Inflammatory macrophage treated with lipopolysaccharide for 1 hour (primary cell): ENCODE measurements at places on chromosomes 5 and 9.

- DNase-seq = no peak
These were observed 91.5 kb downstream of the ANKRD33B start for GRCh38 chr5:10655161-10655971.

DNA sequence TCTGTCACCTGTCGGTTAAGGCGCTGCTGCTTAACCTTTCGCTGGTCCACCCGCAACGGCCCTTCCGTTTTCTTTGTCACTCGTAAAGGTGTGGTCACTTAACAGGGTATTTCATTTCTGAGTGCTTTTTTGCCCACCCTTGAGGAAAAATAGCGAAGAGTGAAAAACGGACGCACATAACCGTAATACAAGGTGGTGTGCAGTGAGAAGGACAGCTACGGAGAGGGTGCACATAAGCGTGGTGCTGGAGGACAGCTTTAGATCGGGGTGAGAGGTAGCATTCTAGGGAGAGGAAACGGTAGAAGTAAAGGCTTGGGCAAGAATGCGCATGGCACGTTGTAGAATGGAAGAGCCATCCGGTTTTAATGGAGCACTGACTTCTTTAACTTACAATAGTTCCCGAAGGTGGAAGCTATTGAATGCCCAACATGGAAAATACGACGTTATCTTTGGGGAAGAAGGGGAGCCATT, 761 bp downstream of the CCT5 start:
- DNase-seq = no peak

- DNase-seq = no peak
These were observed 177.8 kb upstream of the STK32A start for GRCh38 chr5:147057051-147057450.

- no peak for DNase-seq
These were observed 80.9 kb downstream of the GADD45G start for GRCh38 chr9:89685698-89686097.

GRCh38 chr5:124736805-124737188, 9.6 kb downstream of the ZNF608 start:
- no peak for DNase-seq

- DNase-seq = no peak
These were observed 55.6 kb upstream of the EGFLAM start for GRCh38 chr5:38202741-38203140.

DNA sequence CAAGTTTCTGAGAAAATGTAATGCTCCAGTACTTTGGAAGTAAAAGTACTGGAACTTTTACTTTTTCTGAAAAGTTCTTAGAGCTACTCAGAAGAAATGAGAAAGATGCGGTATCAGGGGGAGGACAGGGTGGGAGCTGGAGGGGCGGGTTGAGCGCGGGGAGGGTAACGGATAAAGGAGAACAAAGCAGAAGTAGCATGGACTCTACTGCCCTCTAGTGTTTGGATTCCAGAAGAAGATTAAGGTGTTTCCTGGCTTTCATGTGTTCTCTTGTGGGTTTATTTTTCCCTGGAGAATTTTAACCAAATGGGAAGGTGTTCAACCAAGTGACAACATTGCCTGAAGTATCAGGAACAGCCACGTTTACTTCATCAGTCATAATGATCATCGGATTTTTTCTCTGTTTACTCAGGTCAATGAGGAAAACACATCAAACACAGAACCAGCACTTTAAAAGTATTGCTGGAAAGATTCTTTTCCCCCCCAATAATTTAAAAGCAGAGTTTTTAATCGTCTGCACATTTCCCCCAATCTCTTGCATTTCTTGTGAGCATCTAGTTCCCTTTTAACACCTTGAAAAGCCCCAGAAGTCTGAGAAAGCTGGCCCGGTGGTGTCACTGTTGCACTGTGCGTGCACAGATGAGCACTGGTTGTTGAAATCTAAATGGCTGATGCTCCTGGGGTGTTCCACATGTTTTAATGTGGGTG, 190.6 kb downstream of the MPDZ start:
- DNase-seq = peak; percentile 7

DNA sequence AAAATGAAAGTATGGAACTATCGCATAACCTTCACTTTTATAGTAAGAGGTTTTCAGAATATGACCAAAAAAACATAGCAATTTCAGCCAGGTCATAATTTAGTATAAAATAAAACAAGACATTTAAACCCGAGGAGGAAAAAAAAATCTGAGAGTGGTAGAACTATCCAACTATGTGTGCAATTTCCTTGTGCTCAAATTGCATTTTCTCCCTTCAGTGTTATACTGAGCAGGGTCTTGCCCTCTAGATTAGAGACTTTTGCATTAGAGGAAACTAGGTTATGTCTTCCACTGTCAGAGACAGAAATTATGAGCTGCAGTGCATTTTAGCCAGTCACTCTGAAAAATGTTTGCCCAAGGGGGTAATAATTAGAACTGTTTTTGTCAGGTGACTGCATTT, 330.6 kb downstream of the NR2F1-AS1 start:
- DNase-seq = no peak

GRCh38 chr9:37218800-37219425, 98.5 kb downstream of the ZCCHC7 start:
- DNase-seq = no peak

DNA sequence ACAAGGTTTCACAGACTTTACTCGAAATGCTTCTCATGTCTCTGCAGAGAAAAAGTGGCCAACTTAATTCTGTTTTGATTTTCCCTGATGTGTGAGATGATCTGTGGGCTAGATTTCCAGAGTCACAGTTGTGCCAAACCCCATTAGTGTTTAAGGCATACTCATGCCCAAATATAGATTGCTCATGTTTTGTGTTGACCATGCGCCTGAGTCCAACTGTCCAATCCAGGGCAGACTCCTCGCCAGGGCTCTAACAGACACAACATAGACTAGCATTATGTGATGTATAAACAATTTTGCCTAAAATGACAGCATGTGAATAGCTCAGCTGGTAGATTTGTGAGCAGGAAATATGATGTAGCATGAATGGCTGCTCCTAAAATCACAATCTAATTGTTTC, 128.1 kb downstream of the PRDM6 start:
- no peak for DNase-seq

- no peak for DNase-seq
These were observed 51.5 kb downstream of the C5orf15 start for GRCh38 chr5:133916914-133917313.

- DNase-seq = peak; percentile 1
These were observed 67.1 kb upstream of the CDK20 start for GRCh38 chr9:88041447-88041846.

DNA sequence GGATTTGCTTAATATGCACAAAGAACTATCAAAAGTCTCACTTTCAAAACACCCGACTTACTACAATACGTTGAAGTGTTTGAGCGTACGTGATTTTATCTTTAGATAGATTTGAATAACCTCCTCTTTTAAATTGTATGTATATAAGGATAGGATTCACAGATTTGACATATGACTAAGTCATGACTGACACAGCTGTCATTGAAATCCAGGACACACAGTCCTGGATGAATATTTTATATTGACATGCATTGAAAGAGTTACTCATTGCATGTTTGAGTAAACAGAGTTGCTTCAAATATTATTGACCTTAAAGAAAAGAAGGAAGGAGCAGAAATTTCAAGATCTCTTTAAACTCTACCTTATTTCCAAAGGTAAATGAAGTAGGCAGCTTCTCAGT, 3.3 kb downstream of the MUSK start:
- DNase-seq = no peak

DNA sequence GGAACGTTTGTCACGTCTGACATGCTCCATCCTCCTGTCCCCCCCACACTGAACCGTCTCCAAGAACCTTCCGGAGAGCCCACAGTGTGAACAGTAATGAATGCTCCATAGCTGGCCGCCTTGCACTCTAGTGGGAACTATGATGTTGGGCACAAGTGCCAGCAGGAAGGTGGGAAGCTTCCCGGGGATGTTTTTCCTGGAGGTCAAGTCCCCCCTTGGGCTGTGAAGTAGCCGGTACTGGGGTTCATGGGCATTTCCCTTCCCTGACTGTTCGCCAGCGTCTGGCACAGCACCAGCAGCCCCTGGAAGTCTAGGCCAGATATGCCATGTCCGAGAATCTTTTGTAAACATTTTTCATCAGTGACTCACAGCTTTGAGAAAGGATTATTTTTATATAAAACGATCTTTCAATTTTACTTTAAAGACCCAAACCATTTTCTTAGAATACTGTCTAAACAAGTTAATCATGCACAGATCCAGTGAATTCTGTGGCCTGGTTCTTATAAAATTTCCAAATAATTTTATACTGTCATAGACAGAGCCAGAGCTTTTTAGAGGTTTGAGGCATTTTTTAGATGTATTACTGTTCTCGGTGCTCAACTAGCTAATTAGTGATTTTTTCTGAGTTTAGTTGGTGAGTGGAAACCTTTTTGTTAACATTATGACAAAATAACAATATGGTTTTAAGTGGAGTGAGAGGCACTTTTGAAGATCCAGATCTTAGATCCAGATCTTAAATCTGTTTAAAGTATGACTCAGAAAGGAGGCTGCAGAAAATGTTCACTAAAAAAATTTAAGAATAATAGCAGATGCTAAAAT, 11.6 kb downstream of the ABL1 start:
- no peak for DNase-seq

GRCh38 chr9:34049630-34050384, 1.1 kb upstream of the UBAP2 start:
- no peak for DNase-seq

DNA sequence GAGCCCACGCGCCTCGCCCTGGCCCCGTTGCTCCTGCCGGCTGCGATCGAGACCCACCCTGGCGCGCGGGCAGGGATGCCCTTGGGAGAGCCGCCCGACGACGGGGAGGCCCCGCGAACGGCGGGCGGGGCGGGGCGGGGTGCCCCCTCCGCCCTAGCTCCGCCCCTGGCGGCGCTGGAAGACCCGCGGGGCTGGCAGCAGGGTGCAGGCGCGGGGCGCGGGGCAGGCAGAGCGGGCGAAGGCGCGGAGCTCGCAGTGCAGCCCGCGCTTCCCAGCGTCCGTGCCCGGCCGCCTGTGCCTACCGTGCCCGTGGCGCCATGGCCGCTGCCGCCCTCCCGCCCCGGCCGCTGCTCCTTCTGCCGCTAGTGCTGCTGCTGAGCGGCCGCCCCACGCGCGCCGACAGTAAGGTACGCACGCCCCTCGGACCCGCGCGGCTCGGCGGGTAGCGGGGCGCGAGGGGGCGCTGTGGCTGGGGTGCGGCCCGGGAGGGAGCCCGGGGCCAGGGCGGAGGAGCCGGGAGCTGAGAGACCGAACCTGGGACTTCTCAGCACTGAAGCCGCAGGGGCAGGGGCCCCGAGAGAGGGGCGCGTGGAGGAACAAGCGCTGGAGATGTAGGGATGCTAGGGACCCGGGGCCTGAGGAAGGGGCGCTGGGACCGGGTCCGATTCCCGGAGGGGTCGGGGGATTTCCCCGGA, at the start of gene OLFML2A:
Gene OLFML2A (plus strand): TSS at position 180 of the 695 bp plus-strand sequence. CDS start 138 bp downstream, at position 318.
- peak; percentile 9 for DNase-seq

GRCh38 chr5:78273436-78273835, 21.1 kb downstream of the AP3B1 start:
- DNase-seq = no peak

DNA sequence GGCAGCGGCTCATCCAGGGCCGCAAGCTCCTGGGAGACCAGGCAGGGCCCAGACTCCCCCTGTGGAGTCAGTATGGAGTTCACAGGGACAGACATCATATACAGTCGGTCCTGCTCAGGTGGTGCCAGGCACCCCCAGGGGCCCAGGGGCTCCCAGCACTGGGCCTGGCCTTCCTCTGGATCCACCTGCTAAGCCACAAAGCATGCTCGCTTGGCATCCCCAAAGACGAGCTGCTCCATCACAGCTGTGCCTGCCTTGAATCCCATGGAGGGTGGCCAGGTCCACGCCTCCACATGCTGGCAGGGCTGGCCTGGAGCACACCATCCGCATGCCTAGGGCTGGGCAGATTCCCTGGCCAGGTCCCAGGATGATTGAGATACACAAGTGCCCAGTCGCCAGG, 4.6 kb downstream of the BICD2 start:
- DNase-seq = no peak

DNA sequence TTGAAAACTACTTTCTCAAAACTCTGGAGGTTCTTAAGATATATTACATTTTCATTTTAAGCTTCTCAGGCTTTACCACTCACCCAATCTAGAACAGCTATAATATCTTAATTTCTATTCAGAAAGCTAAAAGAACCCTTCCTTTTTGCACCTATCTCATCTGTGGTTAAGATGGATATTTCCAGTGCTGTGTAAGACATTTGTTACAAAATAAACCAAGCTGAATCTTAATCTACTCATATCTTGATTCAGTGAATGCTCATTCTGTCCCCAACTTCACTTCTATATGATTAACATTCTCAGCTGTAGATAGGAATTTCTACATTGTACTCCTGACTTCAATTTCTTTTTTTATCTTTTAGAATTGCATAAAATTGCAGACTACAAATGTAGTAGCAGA, 15.0 kb downstream of the ABHD17B start:
- no peak for DNase-seq

GRCh38 chr5:171543148-171543815, 123.8 kb downstream of the FGF18 start:
- DNase-seq = no peak

GRCh38 chr9:37923118-37923795, 19.3 kb upstream of the SLC25A51 start:
- DNase-seq = no peak

GRCh38 chr9:27059412-27059811, 49.6 kb upstream of the TEK start:
- no peak for DNase-seq

DNA sequence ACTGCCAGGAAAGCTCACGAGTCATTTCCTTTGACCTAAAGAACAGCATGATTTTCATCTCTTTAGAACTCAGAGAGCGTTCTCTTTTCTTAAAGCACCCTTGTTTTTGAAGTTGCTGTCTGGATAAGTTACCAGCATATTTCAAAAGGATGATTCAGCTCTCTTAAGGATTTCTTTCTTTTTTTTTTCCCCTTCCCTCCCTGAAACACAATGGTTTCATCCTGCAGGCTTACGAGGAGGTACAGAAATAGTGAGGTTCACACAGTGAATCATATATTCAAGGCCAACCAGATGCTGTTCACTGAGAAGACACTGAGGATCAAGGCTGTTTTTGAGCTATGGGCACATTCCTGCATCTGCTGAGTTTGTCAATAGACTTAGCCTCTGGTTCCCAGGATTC, 257.2 kb downstream of the KIF4B start:
- DNase-seq = no peak

DNA sequence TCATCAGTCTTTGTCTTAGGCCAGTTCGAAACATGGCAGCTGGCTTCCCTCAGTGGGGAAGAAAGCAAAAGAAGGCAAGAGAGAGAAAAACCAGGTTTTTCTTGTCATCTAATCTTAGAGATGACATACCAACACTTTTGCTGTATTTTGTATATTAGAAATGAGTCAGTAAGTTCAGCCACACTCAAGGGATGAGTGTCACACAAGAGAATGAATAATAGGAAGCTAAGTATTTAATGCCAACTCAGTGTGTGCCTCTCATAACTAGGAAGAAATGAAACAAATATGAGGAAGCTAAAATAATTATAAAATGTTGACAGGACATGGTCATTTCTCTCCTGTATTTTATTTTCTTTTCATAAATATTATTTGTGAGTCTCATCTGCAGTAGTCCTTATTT, 65.3 kb downstream of the CDH12 start:
- DNase-seq = no peak
